Thyroid gland (tissue), 4 donors: ENCODE measurements at places on chromosomes 2 and 18. TPM values are rescaled to one million over a fixed set of nuclear protein-coding genes. Genes with fewer than 3 reads are reported as not detected.

The RAB6C gene
- not detected for total RNA-seq

The DNMT3A gene
- 17.9 TPM for total RNA-seq

The DPP10 gene
- total RNA-seq = 0.63 TPM

The FBXO15 gene
- 1.9 TPM for total RNA-seq

The NOSTRIN gene
- 23.4 TPM for total RNA-seq

The OTOS gene
- 4.3 TPM for total RNA-seq

The UGT1A8 gene
- total RNA-seq = not detected

The SFTPB gene
- 24.8 TPM for total RNA-seq

GRCh38 chr2:57434441-57434840, 612.2 kb upstream of the VRK2 start:
- no peaks in the 10 kb centered on the region for H3K27me3 ChIP-seq
- H3K27ac ChIP-seq = no peak overlapping the region
- DNase-seq = no peak
- H3K4me3 ChIP-seq = no peak overlapping the region
- H3K36me3 ChIP-seq = no peaks in the 10 kb centered on the region
- H3K4me1 ChIP-seq = no peaks in the 10 kb centered on the region

DNA sequence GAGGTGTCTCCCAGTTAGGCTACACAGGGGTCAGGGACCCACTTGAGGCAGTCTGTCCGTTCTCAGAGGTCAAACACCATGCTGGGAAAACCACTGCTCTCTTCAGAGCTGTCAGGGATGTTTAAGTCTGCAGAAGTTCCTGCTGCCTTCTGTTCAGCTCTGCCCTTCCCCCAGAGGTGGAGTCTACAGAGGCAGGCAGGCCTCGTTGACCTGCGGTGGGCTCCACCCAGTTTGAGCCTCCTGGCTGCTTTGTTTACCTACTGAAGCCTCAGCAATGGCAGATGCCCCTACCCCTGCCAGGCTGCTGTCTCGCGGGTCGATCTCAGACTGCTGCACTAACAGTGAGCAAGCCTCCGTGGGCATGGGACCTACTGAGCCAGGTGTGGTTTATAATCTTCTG, 346.3 kb downstream of the CELF4 start:
- no peaks in the 10 kb centered on the region for H3K36me3 ChIP-seq
- no peaks in the 10 kb centered on the region for H3K4me1 ChIP-seq
- H3K27ac ChIP-seq = no peak overlapping the region
- no peak overlapping the region for H3K4me3 ChIP-seq
- no peaks in the 10 kb centered on the region for H3K27me3 ChIP-seq
- no peak for DNase-seq

- H3K4me1 ChIP-seq = no peaks in the 10 kb centered on the region
- no peak for DNase-seq
- H3K36me3 ChIP-seq = no peaks in the 10 kb centered on the region
Observed at GRCh38 chr2:162013514-162014475, 60.2 kb downstream of the DPP4 start.

DNA sequence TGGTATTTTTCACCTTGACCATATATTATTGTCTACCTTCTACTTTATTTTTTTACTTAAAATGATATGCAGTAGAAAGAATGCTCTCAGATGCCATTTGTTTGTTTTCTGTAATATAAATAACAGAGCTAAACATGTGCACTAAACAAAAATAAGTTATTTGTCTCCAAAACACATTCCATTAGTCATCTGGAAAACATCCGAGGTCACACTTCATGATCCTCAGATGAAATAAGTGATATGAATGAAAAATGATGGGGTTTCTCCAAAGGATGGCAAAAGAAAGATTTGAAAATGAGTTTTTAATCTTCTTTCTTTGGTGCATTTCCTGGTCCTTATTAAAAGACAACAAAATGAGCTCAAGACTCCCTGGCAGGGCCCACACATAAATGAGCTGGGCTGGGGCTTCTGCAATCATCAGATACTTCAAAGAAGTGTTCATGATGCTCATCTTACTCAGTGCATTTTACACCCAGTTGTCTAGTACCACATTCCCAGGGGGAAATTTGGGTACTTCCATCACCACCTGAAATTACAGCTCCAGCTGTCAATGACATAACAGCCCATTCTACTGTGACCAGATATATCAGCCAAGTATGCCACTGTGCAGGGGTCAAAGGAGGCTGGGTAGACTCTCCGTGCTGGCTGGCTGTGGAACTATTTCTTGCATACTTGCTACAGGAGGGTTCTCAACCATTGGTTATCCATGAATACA, 283.5 kb downstream of the PID1 start:
- H3K36me3 ChIP-seq = no peaks in the 10 kb centered on the region
- no peak overlapping the region for H3K27ac ChIP-seq
- no peaks in the 10 kb centered on the region for H3K27me3 ChIP-seq
- no peak overlapping the region for H3K4me3 ChIP-seq
- H3K4me1 ChIP-seq = no peaks in the 10 kb centered on the region

- no peak for DNase-seq
- H3K4me3 ChIP-seq = no peak overlapping the region
- H3K36me3 ChIP-seq = no peaks in the 10 kb centered on the region
- no peak overlapping the region for H3K27ac ChIP-seq
Observed at GRCh38 chr18:30094556-30094955, 948.0 kb downstream of the DSC3 start.

GRCh38 chr2:39370101-39370500, 67.0 kb downstream of the MAP4K3 start:
- no peaks in the 10 kb centered on the region for H3K27me3 ChIP-seq
- H3K36me3 ChIP-seq = no peaks in the 10 kb centered on the region
- no peak overlapping the region for H3K27ac ChIP-seq
- DNase-seq = no peak
- H3K4me3 ChIP-seq = no peak overlapping the region

GRCh38 chr2:133341575-133341974, 226.7 kb downstream of the NCKAP5 start:
- no peak overlapping the region for H3K4me3 ChIP-seq
- H3K4me1 ChIP-seq = no peaks in the 10 kb centered on the region
- H3K27ac ChIP-seq = no peak overlapping the region
- H3K36me3 ChIP-seq = no peaks in the 10 kb centered on the region
- no peaks in the 10 kb centered on the region for H3K27me3 ChIP-seq

GRCh38 chr2:128790541-128791001, 471.9 kb upstream of the HS6ST1 start:
- no peak overlapping the region for H3K4me3 ChIP-seq
- H3K27me3 ChIP-seq = no peaks in the 10 kb centered on the region
- peak; percentile 27 for DNase-seq

DNA sequence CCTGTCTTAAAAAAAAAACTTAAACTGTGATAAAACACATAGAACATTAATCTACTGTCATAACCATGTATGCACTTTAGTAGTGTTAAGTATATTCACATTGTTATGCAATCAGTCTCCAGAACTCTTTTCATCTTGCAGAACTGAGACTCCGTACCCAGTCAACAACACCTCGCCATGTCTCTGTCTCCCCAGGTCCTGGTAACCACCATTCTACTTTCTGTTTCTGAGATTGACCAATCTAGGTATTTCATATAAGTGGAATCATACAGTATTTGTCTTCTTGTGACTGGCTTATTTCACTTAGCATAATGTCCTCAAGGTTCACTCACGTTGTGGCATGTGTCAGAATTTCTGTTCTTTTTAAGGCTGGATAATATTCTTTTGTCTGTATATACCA, 290.8 kb upstream of the CXCR4 start:
- H3K4me1 ChIP-seq = no peaks in the 10 kb centered on the region
- no peak overlapping the region for H3K27ac ChIP-seq
- no peak for DNase-seq
- no peaks in the 10 kb centered on the region for H3K27me3 ChIP-seq
- H3K4me3 ChIP-seq = no peak overlapping the region
- H3K36me3 ChIP-seq = no peaks in the 10 kb centered on the region

- H3K4me3 ChIP-seq = no peak overlapping the region
- DNase-seq = no peak
- peaks cover 22% of the 10 kb centered on the region for H3K4me1 ChIP-seq
- no peaks in the 10 kb centered on the region for H3K36me3 ChIP-seq
- no peaks in the 10 kb centered on the region for H3K27me3 ChIP-seq
- H3K27ac ChIP-seq = peak overlapping the region; percentile 26
Observed at GRCh38 chr2:8518979-8519668, 162.7 kb upstream of the ID2 start.

- H3K36me3 ChIP-seq = no peaks in the 10 kb centered on the region
- H3K27me3 ChIP-seq = no peaks in the 10 kb centered on the region
- DNase-seq = no peak
Observed at GRCh38 chr2:9556121-9556743, 602 bp upstream of the ADAM17 start.

- DNase-seq = no peak
- peaks cover 22% of the 10 kb centered on the region for H3K4me1 ChIP-seq
- no peaks in the 10 kb centered on the region for H3K36me3 ChIP-seq
- H3K27ac ChIP-seq = no peak overlapping the region
- H3K27me3 ChIP-seq = no peaks in the 10 kb centered on the region
Observed at GRCh38 chr2:235011929-235012631, 60.3 kb downstream of the SH3BP4 start.

DNA sequence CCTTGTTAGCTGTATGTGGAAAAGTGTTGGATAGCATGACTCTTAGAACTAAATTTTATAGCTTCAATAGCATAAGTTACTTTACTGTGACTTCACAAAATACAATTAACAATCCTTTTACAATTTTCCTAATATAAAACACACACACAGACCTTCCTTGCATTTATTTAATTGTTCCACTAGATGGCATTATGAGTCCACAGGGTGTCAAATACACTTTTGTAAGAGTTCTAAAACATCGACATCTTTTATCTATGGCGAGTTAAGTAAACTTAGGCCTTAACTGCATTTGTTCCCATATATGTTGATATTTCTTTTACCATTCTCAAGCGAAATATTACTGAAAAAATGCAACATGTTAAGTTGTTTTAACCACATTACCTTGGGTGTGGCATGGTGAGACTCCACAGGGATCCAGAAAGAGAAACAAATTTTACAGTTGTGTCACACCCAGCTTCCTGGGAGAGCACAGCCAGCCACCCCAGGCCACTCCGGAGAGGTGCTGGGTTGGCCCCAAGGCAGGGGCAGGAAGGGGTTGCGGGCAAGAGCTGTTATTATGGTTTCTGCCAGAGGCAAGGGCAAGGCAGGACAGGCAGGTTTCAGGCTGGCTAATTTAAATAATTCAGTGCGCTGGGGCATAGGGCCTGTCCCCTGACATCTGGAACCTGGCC, 312.4 kb upstream of the MC4R start:
- DNase-seq = no peak
- no peaks in the 10 kb centered on the region for H3K27me3 ChIP-seq
- H3K4me3 ChIP-seq = no peak overlapping the region
- no peak overlapping the region for H3K27ac ChIP-seq
- H3K36me3 ChIP-seq = no peaks in the 10 kb centered on the region
